ENCODE measurements at places on chromosomes 1 and 21.

- DNase-seq, result no peak
Measured at GRCh38 chr1:65166572-65167305, 18.7 kb downstream of the AK4 start.

DNA sequence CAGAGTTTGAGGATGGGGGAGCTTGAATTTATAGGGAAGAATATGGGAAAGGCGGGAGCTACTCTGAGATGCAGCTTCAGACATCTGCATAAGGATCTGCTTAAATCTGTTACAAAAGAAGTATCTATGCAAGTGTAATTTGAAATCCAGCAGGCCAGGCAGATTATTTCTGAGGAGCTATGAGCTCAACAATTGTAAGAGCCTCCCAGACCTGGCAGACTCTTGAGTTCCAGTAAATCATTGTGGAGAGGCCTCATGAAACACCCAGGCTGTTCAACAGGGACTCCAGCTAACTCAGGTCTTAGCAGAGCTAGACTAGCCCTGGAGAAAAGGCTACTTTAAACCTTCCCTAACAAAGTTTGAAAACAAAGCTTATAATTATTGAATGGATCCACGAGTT, 647.5 kb upstream of the CHRM3 start:
- DNase-seq, result no peak

GRCh38 chr1:203704120-203704519, 60.9 kb upstream of the LAX1 start:
- DNase-seq, result no peak

- DNase-seq, result peak; percentile 78
Measured at GRCh38 chr1:109193653-109194590, 19.8 kb upstream of the SARS1 start.

DNA sequence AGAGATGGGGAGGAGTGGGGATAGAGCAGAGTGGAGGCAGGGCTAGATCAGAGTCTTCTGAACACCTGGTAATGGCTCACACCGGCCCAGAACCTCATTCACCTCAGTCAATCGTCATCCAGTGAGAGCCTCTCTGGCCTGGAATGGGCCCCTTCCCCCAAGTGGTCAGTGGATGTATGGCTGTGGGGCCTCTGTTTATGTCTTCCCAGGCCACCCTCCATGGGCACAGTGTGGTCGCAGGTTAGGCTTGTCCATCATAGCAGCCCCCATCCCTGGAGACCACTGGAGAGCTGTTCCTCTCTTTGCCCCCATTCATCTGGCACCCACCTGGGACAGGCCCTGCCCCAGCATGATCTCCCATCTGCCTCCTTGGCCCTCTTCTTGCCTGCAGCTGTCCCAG, 29.6 kb upstream of the TENT5C start:
- no peak for DNase-seq

GRCh38 chr1:153375511-153375910, at the start of gene S100A12:
TSS of gene S100A12 (minus strand) at chr1:153375621. CDS start at chr1:153374592, 1,029 bp downstream.
- no peak for DNase-seq

DNA sequence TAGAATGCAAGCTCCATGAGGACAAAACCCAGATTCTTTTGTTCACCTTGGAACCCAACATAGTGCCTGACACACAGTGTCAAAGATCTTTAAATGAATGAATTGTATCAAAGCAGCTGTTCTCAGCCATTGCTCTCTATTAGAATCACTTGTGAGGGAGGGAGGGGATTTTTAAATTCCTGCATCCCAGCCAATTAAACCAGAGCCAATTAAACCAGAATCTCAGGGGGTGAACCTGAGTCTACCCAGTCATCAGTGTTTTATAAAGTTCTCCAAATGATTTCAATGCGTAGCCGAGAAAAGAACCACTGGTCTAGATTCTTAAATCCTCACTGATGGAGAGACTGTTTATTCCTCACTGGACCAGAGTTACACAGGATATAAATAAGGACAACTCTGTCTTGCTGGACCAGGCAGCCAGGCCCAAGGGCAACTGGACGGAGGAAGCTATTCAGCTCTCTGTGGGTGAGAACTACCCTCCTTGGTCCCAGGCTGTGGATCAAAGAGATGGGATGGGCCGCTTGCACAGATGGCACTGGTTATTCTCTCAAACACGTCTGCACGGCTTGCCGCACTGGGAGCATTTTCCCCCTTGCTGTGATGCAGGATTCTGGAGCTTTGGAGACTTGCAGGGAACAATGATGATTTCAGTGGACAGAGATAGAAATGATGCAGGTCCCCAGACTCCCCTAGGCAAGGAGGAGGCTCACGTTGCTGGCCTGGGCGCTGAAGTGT, 20.0 kb upstream of the CDCA8 start:
- no peak for DNase-seq

- no peak for DNase-seq
Measured at GRCh38 chr1:188166654-188167053, 1337.9 kb downstream of the PLA2G4A start.
